Kidney tubule cell (primary cell): ENCODE measurements at places on chromosomes 4 and X.

GRCh38 chrX:19720236-19720635, 167.2 kb downstream of the SH3KBP1 start:
- no peak for DNase-seq

DNA sequence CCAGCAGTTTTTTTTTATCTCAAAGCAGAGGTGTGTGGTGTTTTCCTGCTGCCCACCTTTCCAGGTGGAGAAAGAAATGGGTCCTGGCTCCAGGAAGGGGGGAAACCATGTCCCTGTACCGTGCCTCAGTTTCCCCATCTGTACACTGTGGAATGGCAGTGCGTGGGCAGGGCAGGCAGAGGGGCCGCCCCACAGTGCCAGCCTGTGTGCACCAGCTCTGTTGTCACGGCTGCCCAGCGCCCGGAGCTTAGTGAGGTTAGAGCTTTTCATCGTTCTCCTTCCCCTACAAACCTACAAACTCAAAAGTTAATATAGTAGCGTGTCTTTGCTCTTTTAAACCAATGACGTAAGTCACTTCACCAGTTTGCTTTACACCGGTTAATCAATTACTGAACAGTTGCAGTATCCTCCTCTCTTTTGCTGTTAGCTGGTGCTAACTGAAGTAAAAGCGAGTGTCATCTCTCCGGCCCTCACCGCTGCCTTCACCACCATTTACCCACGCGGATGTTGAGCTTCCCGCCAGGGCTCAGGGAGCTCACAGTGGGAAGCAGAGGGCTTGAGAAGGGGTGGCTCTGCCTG, 114.8 kb upstream of the ADRA2C start:
- DNase-seq = peak; percentile 59

DNA sequence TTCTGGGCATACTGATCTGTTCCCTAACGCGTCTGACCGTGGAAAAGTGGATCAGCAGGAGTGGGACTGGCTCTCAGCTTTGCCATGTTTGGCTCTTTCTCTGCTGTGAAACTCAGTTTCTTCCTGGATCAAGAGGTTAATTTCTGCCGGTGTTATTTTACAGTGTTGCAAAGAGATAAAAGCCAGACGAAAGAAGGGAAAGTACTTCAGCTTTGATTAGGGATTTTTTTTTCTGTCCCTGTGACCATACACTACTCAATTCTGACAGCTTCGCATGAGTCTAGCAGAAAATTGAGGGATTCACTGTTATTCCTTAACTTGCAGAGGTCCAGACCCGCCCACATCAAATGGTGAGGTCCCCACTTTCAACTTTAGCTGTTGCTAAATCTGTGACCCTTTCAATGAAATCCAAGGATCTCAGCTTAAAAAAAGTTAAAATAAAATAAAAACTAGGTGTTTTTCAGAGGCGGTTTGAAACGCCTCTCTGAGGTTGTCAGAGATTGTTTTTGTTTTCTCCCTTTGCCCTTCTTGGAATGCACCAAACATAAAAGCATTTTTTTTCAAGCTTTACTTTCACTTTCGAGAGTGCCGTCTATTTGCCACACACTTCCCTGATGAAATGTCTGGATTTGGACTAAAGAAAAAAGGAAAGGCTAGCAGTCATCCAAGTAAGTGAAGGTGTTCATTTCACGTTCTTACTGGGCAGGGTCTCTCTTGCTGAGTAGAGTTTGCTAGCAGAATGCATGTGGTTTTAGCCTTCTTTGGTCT, at the start of gene TLR3:
TLR3 (plus strand) TSS at position 576 of the 768 bp plus-strand sequence. CDS start 7,464 bp downstream, outside the sequence.
- DNase-seq = peak; percentile 58

GRCh38 chr4:102642631-102643298, 118.0 kb downstream of the MANBA start:
- DNase-seq = no peak

- DNase-seq = no peak
Observed at GRCh38 chr4:141410839-141411238, 190.1 kb downstream of the ZNF330 start.

- no peak for DNase-seq
Observed at GRCh38 chr4:90544532-90545045, 417.4 kb downstream of the CCSER1 start.

DNA sequence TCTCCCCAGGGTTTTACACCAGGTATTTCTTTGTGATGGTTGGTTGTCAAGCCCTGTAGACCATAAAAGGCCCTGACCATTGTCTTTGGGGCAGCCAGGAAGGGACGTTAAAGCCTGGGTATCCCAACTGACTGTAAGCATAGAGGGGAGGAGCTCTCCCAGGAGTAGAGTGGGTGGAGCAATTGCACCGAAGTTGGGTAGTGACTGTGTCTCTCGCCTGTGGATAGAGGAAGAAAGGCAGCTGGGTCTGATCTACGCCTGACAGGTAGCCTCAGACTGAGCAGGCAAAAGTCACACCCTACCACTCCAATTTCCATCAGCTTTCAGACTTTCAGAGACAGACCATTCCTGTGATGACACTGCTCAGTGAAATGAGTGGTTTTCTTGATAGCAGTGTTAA, 123.3 kb downstream of the KLHL8 start:
- DNase-seq = peak; percentile 24

DNA sequence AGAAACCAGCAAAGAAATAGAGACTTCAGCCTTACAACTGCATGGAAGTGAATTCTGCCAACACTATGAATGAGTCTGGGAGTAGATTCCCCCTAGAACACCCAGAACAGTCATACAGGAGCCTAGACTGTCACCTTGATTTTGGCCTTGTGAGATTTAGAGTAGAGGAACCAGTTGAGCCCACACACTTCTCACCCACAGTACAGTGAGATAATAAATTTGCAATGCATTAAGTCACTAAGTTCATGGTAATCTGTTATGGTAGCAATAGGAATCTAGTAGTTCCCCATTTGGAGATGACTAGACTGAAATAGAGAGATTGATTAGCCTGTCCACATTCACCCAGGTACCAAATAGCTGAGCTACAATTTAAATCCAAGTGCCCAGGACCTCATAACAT, 59.0 kb downstream of the FAM13A start:
- DNase-seq = no peak

DNA sequence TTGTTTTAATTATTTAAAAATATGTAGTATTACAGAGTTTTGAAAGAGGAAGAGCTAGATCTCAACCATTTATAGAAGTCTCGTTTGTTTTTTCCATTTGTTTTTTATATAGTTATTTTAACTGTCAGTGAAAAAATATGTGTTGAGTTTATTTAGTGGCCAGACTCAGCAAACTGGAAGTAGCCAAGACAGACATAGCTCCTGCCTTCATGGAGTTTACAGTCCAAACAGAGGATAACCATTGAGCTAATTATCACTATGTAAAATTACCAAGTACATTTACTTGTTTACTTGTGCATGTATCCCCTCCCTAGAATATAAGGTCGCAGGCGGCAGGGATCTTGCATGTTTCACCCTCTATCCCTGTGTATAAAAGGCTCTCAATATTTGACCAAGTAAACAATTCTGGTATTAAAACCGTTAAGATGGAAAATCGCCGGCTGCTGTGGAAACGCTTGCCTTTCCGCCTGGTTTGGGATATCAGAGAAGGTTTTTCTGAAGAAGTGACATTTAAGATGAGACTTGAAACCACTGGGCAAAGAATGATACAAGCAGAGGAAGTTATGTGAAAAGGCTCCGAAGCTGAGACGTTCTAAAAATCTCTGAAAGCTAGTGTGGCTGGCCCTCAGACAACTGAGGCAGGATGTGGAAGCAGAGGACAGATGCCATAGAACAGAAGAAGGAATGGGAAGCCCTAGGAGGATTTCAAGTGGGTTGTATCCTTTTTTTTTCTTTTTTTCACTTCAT, 1.3 kb upstream of the CCNI start:
- DNase-seq = no peak

DNA sequence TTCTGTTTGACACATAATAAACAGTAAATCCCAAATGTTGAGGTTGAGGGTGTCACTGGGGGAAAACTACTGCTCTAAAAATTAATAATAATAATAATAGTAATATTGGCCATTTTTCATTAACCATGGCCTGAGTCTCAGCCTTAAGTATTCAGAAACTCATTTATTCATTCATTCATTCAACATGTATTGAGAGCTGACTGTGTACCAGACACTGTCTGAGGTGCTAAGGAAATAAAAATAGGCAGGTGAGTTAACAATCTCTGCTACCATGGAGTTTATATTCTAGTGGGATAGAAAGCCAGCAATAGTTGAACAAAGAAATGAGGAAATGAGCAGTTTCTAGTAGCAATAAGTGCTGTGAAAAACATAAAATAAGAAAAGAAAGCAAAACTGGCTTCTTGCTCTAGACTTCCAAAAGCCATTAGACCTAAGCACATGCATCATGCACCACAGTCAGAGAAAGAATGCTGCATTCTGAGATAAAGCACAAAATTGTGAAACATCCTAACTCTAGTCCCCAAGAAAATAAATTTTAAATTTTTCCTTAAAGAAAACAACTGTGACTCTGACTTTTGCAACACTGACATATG, 278.7 kb downstream of the RCHY1 start:
- DNase-seq = no peak

DNA sequence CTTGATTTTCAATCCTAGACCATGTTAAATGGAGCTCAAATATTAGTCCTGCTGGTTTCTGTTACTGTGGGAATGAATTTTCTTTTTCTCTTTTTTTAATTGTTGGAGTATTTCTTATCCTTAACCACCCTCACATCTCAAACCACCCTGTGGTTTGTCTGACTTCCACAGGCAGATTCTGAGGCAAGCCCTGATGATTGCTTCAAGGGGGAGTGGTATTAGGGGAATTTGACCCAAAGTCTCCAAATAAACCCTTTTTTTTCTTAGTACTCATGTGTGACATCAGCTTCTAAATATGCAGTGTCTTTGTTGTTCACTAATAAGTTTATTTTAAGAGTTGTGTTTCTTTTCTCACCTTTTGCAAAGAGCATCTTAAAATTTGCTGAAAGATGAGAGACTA, 810.3 kb downstream of the IL1RAPL1 start:
- DNase-seq = no peak

GRCh38 chrX:41452565-41453356, 5.6 kb downstream of the NYX start:
- no peak for DNase-seq

GRCh38 chr4:110489901-110490508, 14.1 kb downstream of the ENPEP start:
- no peak for DNase-seq

DNA sequence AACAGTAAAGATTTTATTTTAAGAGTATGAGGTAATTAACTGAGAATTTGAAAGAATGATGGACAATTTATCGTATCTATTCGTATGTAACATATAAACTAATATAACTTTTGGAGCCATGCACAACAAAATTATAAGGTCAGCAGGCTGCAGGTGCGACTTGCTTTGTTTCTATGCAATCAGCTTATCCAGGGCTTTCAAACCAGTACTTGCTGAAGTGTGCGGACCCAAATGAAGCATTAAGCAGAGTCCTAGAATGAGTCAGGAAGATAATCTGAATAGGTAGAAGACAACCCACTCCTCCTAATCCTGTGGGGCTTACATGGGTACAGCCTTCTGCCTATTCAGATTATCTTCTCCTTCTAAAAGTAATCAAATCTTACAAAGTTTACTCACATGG, 2.1 kb downstream of the NSD2 start:
- DNase-seq = no peak

- DNase-seq = peak; percentile 44
Observed at GRCh38 chr4:91826186-91826585, 477.6 kb upstream of the GRID2 start.

DNA sequence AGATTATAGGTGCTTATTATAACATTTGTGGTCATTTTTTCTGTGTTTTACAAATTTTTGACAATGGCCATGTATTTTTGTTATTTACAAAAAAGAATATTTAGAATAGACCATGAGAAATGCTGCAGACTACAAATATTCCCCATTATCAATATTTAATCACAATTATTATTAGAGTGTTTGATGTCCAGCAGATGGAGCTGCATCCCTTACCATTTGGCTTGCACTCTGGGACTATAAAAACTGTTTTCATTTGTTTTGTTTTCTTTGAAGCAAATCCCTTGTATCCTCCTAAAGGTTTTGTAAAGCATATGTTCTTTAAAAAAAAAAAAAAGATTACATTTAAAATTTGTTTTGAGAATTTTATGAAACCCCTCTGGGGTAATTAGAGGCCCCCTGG, 85.6 kb upstream of the CXorf66 start:
- DNase-seq = peak; percentile 17
